Mucosa of gallbladder (tissue), 1 donor: ENCODE measurements at places on chromosomes 7 and 10. TPM values are rescaled to one million over a fixed set of nuclear protein-coding genes. Genes with fewer than 3 reads are reported as not detected.
A peak's percentile ranks its signal among the peaks of the same experiment; 100 is the strongest.

GRCh38 chr7:134024739-134025138 is 102.4 kb upstream of the LRGUK start:
- DNase-seq, result no peak

GRCh38 chr7:83819911-83820310 is 171.0 kb upstream of the SEMA3E start:
- DNase-seq, result no peak

- DNase-seq, result no peak
Observed at GRCh38 chr7:108561047-108561619, 8.4 kb downstream of the THAP5 start.

- no peak for DNase-seq
Observed at GRCh38 chr7:43590862-43591557, 8.1 kb downstream of the STK17A start.

- DNase-seq, result no peak
Observed at GRCh38 chr10:21494191-21495001, 31.1 kb downstream of the SKIDA1 start.

GRCh38 chr10:29735628-29736365 is 101.0 kb upstream of the SVIL start:
- DNase-seq, result peak; percentile 84

DNA sequence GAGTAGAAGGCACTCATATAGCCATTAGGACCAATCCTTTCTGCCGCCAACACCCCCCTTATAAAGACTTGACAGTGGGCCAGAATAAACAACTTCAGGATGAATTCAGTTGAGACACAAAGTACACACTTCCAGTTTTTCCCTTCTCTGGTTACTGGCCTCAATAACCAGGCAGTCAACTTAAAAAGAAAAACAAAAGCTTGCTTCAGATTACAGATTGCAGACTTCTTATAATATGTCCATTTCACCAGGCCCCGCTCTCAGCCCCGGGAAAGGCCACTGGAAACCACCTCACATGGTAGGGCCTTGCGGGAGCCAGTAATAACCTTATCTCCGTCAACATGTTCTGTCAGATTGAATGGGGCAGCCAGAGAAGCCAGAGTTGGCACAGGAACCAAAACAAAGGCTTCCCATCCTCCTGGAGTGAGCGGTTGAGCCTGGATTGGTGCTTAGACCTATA is 108.8 kb downstream of the EGFR start:
- DNase-seq, result no peak

- no peak for DNase-seq
Observed at GRCh38 chr10:5587151-5588079, 62.7 kb downstream of the CALML3 start.

DNA sequence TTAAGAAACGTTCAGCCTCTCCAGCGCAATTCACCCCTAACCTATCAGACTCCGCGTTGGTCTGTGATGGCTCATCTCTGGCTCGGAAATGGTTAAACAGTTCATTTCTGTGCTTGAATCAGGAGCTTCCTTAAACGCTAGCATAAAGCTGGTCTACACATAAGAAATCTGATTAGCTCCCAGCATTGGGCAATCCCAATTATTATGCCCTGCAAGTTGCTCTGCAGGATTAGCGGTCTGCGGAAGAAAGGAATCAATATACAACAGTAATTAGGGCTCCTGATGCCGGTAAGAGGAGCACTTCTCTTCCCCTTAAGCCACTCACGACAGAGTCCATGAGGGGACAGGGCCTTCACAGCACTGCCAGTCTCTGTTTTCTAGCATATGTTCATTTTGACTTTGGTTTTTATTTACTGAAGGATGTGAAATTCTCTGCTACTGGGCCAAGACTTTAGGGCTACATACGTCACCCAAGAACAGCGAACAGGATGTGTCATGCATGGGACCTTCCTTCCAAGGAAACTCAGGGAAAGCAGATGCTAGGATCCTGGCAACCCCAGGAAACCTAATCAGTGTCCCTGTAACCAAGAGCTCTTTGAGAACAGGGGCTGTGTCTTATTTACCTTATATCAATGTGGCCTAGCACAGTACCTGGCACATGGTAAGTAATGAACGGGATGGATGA is 324.4 kb downstream of the KCNMA1 start:
- no peak for DNase-seq

DNA sequence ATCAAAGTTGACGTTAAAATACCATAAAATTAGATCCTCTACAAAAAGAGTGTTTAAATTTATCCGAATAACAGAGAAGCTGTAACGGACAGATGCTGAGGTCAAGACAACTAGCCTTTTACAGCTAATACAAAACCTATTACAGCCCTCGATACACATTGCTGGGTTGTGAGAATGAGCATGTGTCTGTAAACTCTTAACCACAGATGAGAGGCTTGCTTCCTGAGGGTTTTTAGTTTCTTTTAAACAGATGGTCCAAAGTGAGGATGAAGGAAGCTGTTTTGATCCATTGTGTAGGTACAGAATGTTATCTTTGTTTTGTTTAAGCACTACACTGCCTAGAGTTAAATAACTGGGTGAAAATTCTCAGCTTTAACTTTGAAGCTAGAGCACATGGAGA is 578.2 kb downstream of the PARD3 start:
- DNase-seq, result no peak

- peak; percentile 28 for DNase-seq
Observed at GRCh38 chr10:63628526-63629362, 107.5 kb downstream of the REEP3 start.

DNA sequence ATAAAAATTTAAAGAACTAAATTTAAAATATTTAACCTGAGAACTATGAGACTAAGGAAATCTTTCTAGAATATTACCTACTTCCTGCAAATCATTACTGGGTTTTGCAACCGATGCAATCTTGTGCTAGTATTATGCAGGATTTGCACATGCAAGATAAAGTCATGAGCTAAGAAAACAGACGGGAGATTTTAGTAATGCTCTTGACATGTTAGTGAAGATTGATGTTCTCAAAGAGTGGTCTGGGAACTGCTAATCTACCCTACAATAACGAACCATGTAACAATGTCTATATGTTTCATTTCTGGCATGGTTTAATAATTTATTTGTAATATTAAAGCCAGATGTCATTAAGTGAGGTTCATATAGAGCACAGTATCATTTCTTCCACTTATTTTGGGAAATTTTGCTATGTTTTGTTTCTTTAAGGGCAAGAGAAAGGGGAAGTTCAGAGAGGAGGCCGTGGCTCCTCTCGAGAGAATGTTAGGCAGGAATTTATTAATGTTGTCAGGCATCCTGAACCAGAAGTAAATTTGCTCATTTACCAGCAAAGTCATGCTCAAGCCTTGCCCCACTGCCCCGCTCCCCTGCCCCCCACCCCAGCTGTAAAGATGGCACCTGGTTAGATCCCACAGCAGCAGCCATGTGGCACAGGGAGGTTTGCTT is 22.8 kb downstream of the LRRC17 start:
- no peak for DNase-seq

DNA sequence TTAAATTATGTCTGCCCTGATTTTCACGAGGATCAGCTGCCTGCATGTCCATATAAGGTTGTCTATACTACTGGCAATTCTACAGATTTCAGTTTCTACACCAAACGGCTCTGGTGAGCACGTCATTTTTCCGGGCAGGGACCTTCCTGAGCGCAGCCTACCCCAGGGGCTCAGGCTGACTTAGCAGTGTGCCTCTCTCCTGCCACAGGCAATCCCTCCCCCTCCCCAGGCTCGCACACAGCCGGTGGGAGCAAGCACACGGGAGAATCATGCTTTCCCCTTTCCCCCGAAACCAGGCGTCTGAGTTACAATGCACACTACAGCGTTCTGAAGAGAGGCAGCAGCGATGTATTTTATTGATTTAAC is 1.7 kb downstream of the KLF6 start:
- peak; percentile 60 for DNase-seq

GRCh38 chr7:121107923-121108498 is 119.5 kb downstream of the CPED1 start:
- no peak for DNase-seq

GRCh38 chr7:44537442-44537841 is 3.7 kb downstream of the NPC1L1 start:
- no peak for DNase-seq

DNA sequence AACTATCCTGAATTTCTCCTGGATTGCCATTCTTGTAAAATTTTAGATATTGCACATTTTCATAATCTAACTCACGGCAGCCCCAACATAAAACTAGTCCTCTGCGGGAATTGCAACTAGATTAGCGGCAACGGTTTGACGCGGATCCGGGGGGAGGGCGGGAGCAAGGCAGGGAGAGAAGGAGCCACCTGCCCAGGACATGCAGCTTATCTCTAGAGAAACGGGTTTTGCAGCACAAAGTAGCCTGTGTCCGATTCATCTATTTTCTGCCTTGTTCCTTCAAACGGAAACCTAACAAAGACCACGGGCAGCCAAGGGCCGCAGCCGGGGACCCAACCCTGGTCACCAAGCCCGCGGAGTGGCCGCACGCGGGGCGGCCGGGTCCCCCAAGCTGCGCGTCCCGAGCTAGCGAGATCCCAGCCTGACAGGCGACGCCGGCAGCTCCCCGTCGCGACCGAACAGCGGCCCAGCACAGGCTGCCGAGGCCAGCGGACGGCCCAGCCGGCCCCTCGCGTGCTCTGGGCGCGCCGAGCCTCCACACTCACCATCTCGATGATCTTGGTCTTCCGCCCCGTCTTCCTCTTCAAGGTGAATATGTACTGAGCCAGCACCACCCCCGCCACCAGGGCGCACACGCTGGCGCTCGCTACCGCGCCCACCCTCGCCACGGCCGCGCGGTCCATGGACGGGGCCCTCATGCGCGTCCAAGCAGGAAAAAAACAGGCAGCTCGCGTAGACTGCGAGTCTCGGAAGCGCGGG is at the start of gene NT5C3A:
Gene NT5C3A, minus strand, starts transcription at position 754 of the 759 bp plus-strand sequence. Its CDS starts 71 bp downstream, at position 683.
- peak; percentile 33 for DNase-seq

GRCh38 chr10:78867555-78867939 is 201.2 kb upstream of the ZMIZ1 start:
- no peak for DNase-seq

GRCh38 chr10:5423771-5424170 is 11.4 kb downstream of the NET1 start:
- DNase-seq, result no peak

The CFAP43 gene
- total RNA-seq, result 1.9 TPM

The CDK1 gene
- 3.9 TPM for total RNA-seq

The ZDHHC4 gene
- 64.9 TPM for total RNA-seq

The SAP25 gene
- 13.3 TPM for total RNA-seq

The ZKSCAN5 gene
- 8.0 TPM for total RNA-seq

The MGMT gene
- total RNA-seq, result 19.4 TPM
